ENCODE measurements at places on chromosomes 7 and 10.

- DNase-seq = no peak
Measured at GRCh38 chr7:71630516-71630915, 498.6 kb downstream of the GALNT17 start.

- no peak for DNase-seq
Measured at GRCh38 chr7:108017776-108018151, 14.8 kb upstream of the LAMB1 start.

- no peak for DNase-seq
Measured at GRCh38 chr7:139737221-139738100, 40.3 kb downstream of the HIPK2 start.

DNA sequence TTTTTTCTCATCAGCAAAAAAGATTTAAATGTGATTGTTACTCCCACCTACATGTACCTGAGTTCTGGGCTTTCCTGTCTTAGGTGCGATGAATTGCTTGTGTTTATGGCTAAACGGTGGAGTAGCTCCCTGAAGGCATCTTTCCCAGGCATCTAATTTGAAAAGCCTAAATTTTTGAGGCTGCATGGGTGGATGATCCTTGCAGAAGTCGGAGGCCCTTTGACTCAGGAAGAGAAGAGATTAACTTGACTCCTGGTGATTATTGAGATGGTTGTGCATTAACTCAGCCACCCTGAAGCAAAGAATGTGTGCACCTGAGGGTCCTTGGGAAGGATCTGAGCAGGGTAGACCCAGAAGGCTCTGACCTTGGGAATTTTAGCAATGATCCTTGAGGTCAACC lies 155.6 kb upstream of the SEMA3C start:
- DNase-seq = no peak

GRCh38 chr10:21702633-21703111 lies 168.6 kb downstream of the MLLT10 start:
- DNase-seq = no peak

Measured in stimulated activated CD4-positive, alpha-beta T cell treated with anti-CD3 and anti-CD28 coated beads, Interleukin-15, amount 100 ng/mL, for 1 hour (primary cell).